Activated T-helper 1 cell treated with Interleukin-2 at 50 U/mL for 16 hours (primary cell): ENCODE measurements at places on chromosomes 4 and X.

DNA sequence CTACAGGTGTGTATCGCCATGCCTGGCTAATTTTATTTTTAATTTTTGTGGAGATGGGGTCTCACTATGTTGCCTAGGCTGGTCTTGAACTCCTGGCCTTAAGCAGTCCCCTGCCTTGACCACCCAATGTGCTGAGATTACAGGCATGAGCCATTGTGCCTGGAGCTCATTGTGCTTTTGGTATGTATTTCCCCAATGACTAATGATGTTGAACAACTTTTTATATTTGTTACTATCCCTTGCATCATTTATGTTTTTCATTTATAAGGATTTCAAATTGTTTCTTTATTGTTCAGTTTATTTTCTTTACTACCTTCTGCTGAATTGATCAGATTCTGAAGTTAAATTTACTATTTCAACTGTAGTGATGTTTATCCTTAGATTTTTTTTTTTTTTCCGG is 199.7 kb downstream of the CEP135 start:
- DNase-seq: no peak

GRCh38 chr4:40606239-40606767 is 23.4 kb downstream of the RBM47 start:
- no peak for DNase-seq

- no peak for DNase-seq
Measured at GRCh38 chrX:111169141-111169540, 73.2 kb downstream of the PAK3 start.

- no peak for DNase-seq
Measured at GRCh38 chr4:53943345-53944085, 120.9 kb downstream of the CHIC2 start.

GRCh38 chrX:65598559-65599147 is 64.1 kb upstream of the LAS1L start:
- DNase-seq: no peak

DNA sequence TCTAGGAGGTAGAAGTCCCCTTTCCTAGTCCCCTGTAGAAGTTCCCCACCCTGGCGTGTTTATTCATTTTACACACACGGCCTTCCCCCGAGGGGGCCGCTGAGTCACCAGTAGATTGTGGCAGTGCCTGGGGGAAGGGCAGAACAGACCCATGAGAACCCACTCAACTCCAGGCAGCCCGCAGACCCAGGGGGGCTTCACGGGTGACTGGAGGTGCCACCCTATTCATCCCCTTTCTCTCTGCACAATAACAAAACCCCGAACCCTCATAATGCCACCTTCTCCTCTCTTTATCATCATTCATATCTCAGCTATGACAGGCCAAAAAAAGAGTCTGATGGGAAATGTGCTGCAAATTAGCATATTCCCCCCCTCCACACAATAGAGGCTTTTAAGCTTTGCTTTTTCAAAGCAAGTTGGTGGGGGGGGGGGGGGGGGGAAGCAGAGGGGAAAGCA is 20.4 kb upstream of the GPM6B start:
- DNase-seq: no peak

DNA sequence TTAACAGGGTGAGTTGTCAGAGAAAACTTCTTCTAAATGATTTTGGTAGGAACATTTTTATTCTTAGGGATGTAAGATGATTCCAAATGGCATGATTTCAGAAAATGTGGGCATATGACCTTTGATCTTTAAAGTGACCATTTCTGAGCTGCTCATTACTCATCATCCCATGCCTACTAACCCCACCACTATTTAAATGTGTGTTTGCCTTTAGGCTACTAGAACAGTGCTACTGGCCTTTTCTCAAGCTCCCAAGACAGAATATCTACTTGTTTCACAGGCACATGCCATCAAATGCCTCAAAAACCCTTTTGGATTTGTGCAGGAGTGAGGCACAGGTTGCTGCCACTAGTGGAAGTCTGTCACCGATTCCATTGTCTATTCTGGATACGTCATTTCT is 428.2 kb downstream of the ADAM29 start:
- no peak for DNase-seq

DNA sequence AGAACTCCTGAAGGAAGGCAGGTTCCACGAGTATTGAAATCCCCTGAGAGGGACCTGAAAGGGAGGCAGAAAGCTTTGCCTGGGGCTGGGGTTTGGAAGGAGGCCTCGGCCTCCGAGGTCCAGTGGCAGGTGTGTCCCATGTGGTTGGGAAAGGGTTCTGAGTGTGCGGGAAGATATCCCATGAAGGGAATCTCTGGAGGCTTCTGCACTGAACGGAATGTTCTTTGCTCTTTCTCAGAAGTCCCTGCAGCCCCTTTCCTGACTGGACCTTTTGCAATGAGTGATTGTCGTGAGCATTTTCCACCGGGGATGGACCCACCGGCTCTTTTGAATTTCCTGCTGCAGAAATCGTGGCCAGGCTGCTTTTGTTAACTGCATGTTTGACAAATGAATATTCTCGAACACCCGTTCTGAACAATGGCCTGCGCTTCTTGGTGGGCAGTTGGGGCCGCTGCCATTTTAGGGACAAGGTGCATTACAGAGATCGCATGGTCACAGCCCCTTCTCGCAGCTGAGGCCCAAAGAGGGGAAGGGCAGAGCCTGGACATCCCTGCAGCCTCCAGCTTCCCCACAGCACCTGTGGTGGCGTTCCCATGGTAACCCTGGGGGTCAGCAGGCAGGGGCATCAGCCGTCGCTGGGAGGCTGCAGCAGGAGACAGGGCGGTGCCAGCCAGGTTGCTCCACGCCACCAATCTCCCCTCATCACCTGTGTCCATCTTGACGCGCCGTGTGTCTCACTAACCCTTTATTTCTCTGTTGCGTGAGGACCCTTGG is 18.3 kb upstream of the HTRA3 start:
- no peak for DNase-seq

DNA sequence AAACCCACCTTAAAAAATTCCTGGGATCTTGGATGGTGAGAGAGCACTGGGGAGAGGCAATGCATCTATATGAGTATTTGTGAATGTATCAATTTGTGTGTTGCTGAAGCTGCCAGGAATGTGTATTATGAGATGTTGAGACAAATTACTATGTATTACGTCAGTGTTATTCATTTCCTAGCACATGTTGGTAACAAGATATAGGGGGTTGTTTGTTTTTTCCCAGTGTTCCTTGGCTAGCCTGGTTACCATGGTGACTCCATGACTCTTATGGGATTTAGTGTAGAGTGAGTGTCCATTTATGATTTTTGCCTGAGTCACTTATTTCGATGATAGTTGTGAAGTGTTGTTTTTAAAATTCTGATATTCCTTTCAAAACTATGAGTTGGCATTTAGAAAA is 65.6 kb downstream of the RAB40A start:
- DNase-seq: no peak

- DNase-seq: no peak
Measured at GRCh38 chr4:78311306-78311705, 240.3 kb upstream of the ANXA3 start.

- no peak for DNase-seq
Measured at GRCh38 chr4:72216539-72217277, 184.9 kb downstream of the NPFFR2 start.

DNA sequence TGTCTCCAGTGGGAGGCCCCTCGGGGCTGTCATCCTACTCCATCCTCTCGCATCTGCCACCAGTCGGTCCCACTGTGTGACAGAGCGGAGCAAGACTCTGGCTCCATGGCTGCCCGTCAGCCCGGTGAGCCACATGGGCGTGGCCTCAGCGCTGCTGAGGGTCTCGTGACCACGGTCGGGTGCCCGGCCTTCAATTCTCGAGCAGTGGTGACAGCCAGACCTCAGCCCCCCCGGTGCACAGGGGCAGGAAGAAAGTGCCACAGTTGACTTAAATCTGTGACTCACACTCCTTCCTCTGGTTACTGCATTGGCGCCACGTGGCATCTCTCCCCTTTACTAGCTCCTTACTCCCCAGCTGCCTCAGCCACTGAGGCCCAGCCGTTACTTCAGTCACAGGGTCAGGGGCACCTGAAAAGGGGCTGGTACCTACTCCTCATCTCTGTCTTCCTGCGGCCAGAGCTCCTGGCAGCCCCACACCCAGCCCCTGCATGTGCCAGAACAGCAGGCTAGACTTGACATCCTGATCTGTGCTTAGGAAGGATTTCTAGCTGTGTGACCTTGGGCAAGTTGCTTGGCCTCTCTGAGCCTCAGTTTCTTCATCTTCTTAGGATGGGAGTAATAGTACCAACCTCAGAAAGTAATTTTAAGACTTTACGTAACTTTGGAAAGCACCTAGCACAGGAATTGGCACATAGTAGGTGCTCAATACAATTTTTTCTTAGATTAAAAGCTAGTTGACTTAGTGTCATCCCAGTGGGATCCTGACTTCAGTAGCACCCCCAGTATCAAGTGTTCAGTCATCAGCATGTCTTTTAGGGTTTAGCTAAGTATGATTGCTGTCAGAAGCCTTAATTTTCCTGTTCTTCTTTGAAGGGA is 66.1 kb downstream of the TNIP2 start:
- DNase-seq: no peak

DNA sequence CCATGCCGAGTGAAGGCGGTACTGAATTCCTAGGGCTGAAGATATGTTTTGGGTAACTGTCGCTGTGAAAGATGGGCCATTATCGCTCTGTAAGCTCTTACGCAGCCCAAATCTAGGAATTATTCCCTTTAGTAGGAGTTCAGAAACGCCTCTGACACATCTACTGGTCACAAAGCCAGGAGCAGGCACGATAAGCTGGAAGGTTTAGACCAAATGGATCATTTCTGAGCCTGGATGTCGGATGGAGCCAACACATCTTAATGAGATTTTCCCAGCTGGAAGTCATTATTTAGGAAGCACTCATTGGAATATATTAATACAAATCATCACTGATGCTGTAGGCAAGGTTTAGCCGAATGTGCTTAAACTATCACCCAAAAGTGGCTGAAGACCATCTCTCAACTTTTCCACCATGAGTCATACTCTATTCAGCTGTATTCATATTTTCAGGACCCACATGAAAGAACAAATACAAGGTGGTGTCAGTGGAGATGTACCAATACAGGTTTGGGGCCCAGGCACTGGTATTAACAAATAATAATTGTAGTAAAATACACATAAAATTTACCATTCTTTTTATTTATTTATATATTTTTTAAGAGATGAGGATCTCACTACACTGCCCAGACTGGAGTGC is 34.2 kb upstream of the ATRX start:
- DNase-seq: no peak

DNA sequence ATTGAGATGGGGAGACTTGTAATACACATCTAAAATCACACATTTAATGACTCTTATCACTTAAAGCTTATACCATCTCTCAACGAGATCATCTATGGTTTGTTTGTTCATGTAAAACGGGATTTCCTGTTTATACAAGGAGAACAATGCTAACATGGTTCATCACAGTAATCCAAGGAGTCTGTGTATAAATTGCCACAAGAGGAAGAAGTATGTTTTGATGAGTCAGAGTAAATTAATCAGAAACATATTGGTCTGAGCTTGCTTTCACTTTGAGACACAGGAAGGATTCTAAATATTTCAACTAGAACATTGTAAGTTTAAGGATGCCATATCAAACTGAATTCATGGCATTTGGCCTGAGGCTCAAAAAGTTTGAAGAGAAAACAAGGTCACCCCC is 594.1 kb downstream of the GLUD2 start:
- no peak for DNase-seq

- no peak for DNase-seq
Measured at GRCh38 chr4:21885241-21885640, 63.3 kb downstream of the KCNIP4 start.

DNA sequence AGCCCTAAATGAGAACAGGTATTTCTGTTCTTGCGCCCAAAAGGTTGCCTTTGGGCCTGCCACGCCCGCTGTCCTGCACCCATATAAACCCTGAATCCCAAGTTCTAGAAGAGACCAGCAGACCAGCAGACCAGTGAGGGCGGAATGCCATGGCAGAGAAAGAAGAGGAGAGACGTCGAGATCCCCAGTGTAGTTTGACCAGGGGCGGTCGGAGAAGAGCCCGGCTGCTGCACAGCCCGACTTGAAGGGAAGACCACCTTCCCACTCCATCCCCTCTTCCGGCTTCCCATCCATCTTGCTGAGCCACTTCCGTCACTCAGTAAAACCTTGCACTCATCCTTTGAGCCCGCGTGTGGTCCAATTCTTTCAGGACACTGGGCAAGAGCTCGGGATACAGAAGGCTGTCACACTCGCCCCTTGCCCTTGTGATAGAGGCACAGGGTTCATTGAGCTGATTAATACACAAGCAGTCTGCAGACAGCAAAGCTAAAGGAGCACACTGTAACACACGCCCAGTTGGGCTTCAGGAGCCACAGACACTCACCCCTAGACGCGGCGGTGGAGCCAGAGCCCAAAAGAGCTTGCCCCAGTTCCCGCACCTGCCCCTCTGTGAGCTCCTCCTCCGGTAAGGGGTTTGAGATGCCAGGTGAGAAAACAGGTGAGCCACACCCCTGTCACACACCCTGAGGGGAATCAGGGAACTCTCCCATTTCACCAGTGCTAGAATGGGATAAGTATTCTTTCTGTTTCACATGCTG is 230.8 kb downstream of the PCDH10 start:
- DNase-seq: no peak

DNA sequence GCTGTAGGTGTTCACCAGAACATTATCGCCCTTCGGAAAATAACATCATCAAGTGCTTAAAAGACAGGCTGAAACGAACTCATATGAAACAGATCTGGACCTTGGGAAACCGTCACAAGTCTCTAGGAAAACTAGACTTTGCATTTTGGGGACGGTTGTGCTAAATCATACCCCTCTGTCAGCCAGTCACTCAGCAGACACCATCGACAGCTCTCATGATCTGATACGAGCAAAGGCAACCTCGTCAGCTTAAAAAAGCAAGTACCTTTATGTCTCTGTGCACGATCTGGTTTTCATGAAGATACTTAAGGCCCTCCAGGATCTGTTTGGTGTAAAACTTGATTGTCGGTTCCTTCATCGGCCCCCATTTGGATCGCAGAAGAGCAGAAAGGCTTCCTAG is 48.4 kb downstream of the PDHA1 start:
- DNase-seq: no peak

- DNase-seq: no peak
Measured at GRCh38 chr4:27278615-27279375, 418.2 kb downstream of the STIM2 start.

DNA sequence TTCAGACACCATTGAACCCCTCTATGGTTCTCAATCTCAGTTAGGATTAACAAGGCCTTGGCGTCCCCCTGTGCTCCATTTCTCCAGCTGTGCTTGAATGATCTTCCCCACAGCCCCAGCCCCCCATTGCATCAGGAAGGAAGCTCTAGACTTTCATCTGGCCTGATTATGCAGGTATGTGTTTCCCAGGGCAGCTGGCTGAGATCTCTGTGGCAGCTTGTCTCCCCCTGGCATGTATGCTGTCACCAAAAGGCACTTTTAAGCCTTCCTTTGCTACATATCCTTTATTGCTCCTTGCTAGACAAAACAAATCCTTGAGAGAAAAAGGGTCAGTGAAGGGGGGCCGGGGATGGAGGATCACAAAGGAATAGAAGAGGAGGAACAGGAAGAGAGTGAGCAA is 1056.0 kb upstream of the SLIT2 start:
- DNase-seq: no peak

DNA sequence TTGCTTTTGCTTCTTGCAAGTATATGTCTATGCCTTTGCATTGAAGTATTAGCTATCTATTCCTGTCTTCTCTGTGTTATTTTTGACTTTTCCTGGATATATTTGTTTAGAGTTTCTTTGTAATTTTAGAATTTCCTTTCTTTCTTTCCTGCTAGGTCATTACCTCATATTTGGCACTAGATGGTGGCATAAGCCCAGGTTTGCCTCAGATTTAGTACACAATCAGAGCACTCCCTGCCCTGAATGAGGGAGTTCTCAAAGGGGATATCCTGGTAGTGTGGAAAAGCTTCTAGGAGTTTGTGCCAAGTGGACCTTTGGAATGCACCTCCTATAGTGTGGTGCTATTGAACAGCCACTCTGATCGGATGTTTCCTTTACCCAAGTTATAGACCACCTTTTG is 181.6 kb downstream of the UGT8 start:
- no peak for DNase-seq
